ENCODE measurements at places on chromosomes 1 and 21. TPM values are rescaled to one million over a fixed set of nuclear protein-coding genes. Genes with fewer than 3 reads are reported as not detected.

Gene AQP10
- not detected for total RNA-seq

Gene VWA1
- 78.9 TPM for total RNA-seq

Gene RHBDL2
- total RNA-seq: 9.4 TPM

Gene FRRS1
- 39.1 TPM for total RNA-seq

Measured in Calu3 (cell line).